ENCODE measurements at places on chromosomes 5 and 9. TPM values are rescaled to one million over a fixed set of nuclear protein-coding genes. Genes with fewer than 3 reads are reported as not detected.
A peak's percentile ranks its signal among the peaks of the same experiment; 100 is the strongest.

Gene BTNL9
- 13.4 TPM for total RNA-seq

- peak overlapping the region; percentile 75 for H3K4me3 ChIP-seq
- DNase-seq: no peak
- no peaks in the 10 kb centered on the region for H3K27me3 ChIP-seq
These were observed 2.0 kb downstream of the NIPBL start for GRCh38 chr5:36878392-36879082.

Gene RAB3C
- total RNA-seq: 0.30 TPM

Gene NUTM2F
- total RNA-seq: 0.24 TPM

- H3K27ac ChIP-seq: no peak overlapping the region
- no peaks in the 10 kb centered on the region for H3K27me3 ChIP-seq
- DNase-seq: no peak
- H3K4me1 ChIP-seq: no peaks in the 10 kb centered on the region
- no peaks in the 10 kb centered on the region for H3K36me3 ChIP-seq
These were observed 46.2 kb upstream of the PRRC1 start for GRCh38 chr5:127471211-127471610.

Gene TOR1A
- 34.3 TPM for total RNA-seq

Gene SLC24A2
- not detected for total RNA-seq

Data from suprapubic skin (tissue), 4 donors.